ENCODE measurements at places on chromosomes 12 and 14. TPM values are rescaled to one million over a fixed set of nuclear protein-coding genes. Genes with fewer than 3 reads are reported as not detected.

Gene CYP46A1
- 2.4 TPM for total RNA-seq

- DNase-seq: no peak
These were observed 4.2 kb downstream of the PLEKHG3 start for GRCh38 chr14:64708148-64709004.

Gene FAM181A
- not detected for total RNA-seq

Gene KRT5
- total RNA-seq: 3.6 TPM

GRCh38 chr12:125228519-125229260, 163.5 kb downstream of the AACS start:
- DNase-seq: no peak

GRCh38 chr14:73025544-73025943, 1.4 kb downstream of the ZFYVE1 start:
- no peak for DNase-seq

Gene MOK
- total RNA-seq: 13.2 TPM

- DNase-seq: no peak
These were observed 12.7 kb downstream of the ERC1 start for GRCh38 chr12:1003600-1004271.

Gene BCL2L14
- total RNA-seq: not detected

DNA sequence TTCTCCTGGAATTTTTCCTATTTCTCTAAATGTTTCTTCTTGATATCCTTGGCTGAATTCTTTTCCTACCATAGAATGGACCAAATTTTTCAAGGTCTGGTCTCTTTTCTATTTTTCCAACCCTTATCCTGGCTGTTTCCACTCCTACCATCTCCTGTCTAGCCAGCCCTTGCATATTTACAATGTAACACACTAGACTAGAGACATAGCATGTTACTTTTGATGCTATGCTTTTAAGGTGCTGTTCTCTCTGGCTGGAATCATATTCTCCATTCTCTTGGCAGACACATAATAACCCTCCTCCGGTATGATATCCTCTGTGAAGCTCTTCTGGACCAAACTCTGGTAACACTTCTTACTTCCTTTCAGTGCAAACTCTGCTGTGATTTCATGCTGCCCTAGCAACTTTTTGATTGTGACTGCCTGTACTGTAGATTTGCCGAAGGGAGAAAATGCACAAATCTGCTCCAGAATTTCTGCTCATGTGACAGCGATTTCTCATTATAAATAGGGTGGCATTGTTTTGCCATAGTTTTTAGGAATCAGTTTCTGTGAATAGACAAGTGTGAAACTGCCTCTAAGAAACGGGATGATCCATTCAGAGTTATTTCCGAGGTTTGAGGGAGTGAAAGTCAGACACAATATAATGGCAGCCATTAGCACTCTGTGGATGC, 284.4 kb downstream of the MDGA2 start:
- no peak for DNase-seq

Gene ACSM4
- not detected for total RNA-seq

Data from omental fat pad (tissue), 4 donors.